Parietal lobe (tissue), 2 donors: ENCODE measurements at places on chromosomes 11 and 22. TPM values are rescaled to one million over a fixed set of nuclear protein-coding genes. Genes with fewer than 3 reads are reported as not detected.

Gene SYT9
- 7.2 TPM for total RNA-seq

Gene HEPACAM
- total RNA-seq: 18.2 TPM

Gene CYP2D6
- 7.2 TPM for total RNA-seq

Gene SPTBN2
- 182 TPM for total RNA-seq

Gene PNPLA5
- not detected for total RNA-seq

Gene PTPRCAP
- total RNA-seq: 0.63 TPM
